ENCODE measurements at places on chromosomes 5 and 9.

GRCh38 chr5:34548086-34548403, 108.1 kb upstream of the RAI14 start:
- no peak for DNase-seq

GRCh38 chr5:18216729-18217128, 582.5 kb downstream of the TAF11L14 start:
- no peak for DNase-seq

- DNase-seq = no peak
These were observed 3.3 kb downstream of the SETX start for GRCh38 chr9:132351404-132352045.

- no peak for DNase-seq
These were observed 59.8 kb upstream of the ABCA1 start for GRCh38 chr9:104987743-104988142.

- DNase-seq = no peak
These were observed 123.9 kb upstream of the ADAMTSL1 start for GRCh38 chr9:18350036-18350435.

DNA sequence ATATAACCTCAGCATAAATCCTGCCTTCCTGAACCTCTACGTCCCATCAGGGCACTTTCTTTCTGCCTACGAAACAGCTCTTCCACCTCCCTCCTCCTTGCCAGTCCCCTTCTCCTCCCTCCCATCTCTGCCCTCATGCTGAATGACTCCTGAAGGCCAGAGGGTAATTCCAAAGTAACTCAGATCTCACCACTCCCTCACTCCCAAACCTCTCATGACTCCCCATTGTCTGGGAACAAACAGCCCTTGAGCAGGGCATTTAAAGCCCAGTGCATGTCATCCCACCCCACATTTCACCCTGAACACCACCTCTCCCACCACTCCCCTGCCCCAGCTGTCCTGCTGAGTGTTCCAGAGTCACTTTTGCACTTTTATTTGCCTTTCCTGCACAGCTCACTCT, 8.9 kb upstream of the FBP1 start:
- no peak for DNase-seq

GRCh38 chr5:94615862-94616261, 2.5 kb downstream of the KIAA0825 start:
- no peak for DNase-seq

GRCh38 chr9:116959809-116960208, 272.7 kb downstream of the TRIM32 start:
- DNase-seq = no peak

DNA sequence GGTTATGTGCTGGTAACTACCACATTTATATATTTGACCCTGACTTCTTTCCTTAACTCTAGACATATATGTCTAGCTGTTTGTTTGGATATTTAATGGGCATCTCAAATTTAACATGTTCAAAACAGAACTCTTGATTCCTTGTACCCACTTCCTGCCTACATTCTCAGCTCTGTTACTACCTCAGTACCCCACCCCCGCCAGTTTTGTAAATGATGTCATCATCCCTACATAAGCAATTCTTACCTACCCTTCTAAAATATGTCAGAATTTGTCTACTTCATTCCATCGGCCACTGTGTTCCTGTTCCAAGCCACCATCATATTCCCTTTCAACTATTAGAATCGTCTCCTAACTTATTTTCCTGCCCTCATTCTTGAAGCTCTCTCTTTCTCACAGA, 4.8 kb downstream of the RAD50 start:
- DNase-seq = no peak

- DNase-seq = no peak
These were observed 202.3 kb upstream of the SGCD start for GRCh38 chr5:156124708-156125107.

GRCh38 chr5:118981783-118982182, 6.6 kb downstream of the DTWD2 start:
- no peak for DNase-seq

DNA sequence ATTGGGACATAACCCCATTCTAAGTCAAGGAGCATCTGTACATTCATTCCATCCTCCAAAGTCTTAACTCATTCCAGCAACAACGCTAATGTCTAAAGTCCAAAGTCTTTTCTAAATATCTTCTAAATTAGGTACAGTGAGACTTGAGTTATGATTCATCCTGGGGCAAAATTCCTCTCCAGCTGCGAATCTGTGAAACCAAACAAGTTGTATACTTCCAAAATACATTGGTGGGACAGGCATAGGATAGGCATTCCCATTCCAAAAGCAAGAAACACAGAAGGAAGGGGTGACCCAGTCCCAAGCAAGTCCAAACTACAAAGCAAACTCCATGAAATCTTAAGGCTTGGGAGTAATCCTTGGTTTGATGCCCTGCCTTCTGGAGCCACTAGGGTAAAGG, 97.6 kb upstream of the FANCC start:
- no peak for DNase-seq

GRCh38 chr9:4315582-4316215, 15.8 kb upstream of the GLIS3 start:
- peak; percentile 25 for DNase-seq

Measured in NCI-H1048 (cell line).